ENCODE measurements at places on chromosomes 5 and 9.

DNA sequence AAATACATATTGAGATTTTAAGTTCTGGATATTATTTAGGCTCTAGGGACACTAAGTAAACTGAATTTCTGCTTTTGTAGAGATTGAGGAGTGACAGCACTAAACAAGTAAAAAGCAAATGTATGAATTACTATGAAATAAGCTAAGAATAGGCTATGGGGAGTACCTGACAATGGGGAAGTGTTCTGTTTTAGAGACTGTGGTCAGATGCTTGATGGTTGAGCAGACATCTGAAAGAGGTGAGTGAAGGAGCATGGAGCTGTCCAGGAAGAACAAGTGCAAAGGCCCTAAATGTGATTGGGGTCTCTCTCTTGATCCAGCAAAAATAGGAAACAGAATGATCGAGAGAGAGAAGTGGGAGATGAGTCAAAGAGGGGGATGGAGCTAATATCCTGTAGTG lies 111.7 kb downstream of the JAKMIP2 start:
- no peak for DNase-seq

GRCh38 chr5:94745786-94746730 lies 127.6 kb downstream of the SLF1 start:
- DNase-seq: no peak

DNA sequence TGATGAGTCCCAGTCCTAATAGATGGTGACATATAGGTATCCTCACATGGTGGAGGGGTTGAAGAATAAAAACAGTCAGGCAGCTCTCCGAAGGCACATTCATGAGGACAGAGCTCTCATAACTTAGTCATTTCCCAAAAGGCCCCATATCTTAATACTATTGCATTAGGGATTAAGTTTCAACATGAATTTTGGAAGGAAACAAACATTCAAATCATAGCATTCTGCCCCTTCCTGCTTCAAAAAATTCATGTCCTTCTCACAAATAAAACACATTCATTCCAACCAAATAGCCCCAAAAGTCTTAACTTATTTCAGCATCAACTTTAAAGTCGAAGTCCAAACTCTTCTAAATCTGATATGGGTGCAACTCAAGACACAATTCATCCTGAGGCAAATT lies 277.2 kb upstream of the NR4A3 start:
- DNase-seq: no peak

DNA sequence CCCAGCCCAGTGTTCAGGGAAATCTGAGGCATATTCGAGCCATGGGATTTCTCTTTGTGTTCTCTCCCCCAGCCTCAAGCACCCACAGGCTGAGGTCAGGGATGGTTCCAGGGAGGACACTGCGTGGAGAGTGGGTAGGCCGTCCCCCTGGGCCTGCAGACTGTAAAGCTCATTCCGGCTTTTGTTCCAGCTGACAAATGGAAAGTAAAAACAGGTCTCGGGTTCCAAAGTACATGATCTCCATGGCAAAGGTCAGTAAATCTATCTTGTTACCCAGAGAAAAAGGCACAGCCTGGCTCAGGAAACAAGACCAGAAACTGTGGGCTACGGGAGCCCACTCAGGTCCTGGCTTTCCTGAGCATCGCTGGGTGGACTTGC lies 116.2 kb downstream of the ROR2 start:
- no peak for DNase-seq

DNA sequence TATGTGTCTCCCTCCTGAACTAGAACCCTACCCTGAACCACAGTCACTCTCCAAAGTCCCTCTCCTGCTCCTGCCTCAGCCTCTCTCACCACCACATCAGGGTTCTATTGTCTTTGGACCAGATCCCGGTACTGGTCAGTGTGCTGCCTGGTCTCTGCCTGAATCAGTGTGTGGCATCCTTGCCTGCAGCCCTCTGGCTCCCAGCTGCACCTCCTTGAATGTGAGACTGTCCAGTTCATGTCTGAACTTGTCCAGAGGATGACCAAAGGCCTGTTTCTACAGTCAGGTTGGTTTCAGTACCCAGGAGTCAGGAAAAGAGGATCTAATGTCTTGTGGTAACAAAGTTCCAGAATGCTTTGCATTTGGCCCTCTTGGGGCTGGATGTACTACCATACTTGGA lies 76.8 kb upstream of the RANBP3L start:
- DNase-seq: no peak

- no peak for DNase-seq
Measured at GRCh38 chr5:34578962-34579361, 77.2 kb upstream of the RAI14 start.

DNA sequence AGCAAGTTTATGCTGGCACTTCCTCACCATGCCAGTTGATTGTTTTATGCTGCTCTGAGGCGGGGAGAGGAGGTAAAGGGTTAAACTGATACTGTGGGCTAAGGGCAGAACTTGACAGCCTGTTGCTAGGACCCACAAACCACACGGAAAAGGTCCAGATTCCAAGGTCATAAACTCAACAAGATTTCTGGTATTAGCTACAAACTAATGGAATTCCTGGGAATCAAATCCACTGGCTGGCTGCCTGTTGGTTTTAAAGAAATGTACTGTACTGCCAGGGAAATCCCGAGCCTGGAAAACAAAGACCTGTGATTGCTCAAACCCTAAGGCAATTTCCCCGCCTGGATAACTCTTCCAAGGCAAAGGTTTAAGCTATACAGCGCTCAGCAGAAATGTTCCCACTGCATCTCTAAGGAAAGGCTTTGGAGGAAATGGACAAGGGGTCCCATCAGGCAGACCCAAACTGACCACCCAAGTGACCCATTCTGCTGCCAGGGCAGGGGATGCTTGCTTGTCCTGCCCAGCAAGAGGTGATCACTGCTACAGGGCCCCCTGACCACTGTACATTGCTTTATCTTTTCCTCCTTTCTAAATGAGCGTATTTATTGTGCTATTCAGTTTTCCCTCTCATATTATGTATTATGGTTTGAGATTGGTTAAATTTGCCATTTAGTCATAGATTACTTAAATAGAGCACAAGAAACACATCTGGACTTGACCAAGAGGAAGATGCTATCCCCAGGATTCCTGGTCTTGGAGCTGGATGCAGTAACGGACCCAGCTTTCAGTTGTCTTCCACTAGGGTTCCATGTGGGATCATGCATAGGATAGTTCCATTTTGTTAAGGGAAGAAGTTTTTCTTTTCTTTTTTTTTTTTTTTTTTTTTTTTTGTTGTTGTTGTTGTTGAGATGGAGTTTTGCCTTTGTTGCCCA lies 124.3 kb downstream of the SUSD1 start:
- DNase-seq: peak; percentile 97

- DNase-seq: no peak
Measured at GRCh38 chr5:37847978-37848425, 8.2 kb upstream of the GDNF start.

GRCh38 chr5:174692982-174693422 lies 31.4 kb upstream of the MSX2 start:
- no peak for DNase-seq

DNA sequence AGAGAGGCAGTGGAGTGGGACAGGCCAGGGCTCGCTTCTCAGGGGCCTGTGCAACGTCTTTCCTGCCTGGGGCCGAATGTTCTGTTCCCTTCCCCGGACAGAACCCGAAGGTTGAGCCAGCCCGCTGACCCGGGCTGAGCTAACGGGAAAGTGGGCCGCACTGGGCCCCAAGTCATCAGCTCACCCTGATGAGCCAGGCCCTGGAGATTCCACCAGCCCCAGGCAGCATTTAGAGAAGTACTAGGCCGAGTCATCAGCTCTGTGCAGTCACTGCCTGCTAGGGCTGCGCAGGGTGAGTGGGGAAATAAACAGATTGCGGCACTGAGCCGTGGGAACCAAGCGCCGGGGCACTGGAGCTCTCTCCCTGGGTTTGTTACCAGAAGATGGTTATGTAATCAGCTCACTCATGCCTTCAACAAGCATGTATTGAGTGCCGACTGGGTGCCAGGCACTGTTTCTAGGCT lies 29.1 kb upstream of the DUSP1 start:
- peak; percentile 91 for DNase-seq

DNA sequence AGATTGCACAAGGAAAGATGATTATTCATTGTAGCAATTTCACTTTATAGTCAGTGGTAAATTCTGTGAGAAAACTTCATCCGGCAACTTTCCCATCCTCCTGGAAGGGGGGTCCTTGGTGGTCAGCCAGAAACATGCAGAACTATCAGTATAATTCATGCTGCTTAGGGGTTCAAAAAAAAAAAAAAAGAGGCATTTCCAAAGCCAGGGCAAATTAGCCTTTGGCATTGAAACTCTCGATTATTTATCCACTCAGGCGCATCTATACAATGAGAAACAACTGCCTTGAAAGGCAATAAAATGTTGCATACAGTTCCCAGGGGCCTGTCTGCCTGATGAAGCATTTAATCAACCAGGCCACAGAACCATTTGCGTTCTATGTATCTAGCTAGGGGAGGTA lies 263.3 kb downstream of the TMEM167A start:
- DNase-seq: no peak

- no peak for DNase-seq
Measured at GRCh38 chr9:16058131-16058549, 505.3 kb downstream of the CCDC171 start.

DNA sequence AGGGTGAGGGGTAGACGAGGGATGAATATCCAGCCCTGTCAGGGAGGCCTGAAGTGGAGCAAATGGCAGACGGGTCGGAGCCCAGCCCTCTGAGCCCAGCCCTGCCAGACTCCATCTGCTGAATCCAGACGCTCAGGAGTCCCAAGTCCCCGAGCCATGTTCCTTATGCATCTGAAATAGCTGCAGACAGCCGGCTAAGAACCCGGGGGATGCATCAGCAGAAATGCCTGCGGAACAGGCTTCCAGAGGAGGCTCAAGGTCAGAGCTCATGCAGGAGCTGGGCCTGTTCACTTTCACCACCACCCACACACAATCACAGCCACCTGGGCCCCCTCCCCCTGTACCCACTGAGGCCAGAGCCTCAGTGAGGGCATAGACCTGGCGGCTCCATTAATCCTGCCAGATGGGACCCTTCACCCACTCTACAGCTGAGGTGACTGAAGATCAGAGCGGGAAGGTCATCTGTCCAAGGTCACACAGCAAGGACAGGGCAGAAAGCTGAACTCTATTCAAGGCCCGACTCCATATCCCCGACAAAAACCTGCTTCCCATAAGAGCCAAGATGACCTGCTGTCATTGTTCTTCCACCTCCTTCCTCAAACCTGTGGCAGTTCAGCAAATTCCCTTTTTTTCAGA lies 24.4 kb upstream of the AKNA start:
- DNase-seq: no peak

- DNase-seq: no peak
Measured at GRCh38 chr9:72947984-72948465, 4.8 kb downstream of the ALDH1A1 start.

- no peak for DNase-seq
Measured at GRCh38 chr5:123176224-123176937, 87.3 kb downstream of the PRDM6 start.

- no peak for DNase-seq
Measured at GRCh38 chr5:14268738-14269137, 125.6 kb downstream of the TRIO start.

DNA sequence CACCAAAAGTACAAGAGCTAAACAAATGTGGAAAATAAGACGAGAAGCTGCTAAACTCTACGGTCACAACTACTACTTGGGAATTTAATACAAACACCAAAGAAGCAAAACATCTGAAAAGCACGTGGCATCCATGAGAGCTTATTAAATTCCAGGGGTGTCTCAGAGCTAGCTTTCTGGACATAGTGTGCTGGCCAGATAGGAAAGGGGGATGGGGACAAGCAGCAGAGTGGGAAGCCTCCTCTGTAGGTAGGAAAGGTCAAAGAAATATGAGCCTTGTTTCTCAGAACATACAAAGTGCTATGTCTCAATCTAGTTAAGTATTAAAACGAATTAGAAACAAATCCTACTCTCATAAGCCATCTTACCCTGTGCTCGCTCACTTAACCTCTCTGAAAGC lies 51.3 kb upstream of the GOLPH3 start:
- peak; percentile 43 for DNase-seq

DNA sequence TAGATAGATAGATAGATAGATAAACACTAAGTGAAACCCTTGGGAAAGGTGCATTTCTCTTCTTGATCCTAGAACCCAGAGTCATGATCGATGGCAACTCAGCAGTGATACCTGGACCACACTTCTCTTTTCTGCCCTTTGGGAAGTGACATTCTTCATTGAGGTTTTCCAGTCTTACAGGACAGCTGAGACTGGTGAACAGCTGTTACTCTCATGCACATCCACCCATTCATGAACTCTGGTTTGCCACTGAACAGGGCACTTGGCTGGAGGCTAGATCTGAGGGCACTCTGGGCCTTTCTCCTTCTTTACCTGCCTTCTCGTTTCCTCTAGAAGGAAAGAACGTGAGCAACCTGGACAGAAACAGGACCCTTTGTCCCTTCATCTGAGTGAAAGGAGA lies 164.5 kb downstream of the DRD1 start:
- DNase-seq: no peak

DNA sequence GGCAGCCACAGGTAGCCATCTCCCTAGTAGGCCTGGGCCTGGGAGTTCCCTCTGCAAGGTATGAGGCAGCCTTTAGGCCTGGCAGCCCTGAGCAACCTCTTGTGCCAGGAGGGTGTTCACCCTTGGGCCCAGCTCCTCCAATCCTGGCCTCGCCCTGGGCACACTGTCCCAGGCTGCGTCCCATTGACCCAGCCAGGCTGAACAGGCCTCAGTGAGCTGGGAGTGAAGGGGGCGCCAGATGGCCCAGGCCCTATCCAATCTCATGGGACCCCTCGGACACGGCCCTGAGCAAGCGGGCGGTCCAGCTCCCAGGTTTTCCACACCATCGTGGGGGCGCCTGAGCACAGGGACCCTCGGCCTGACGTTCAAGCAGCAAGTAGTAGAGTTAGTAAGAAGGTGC lies 14.5 kb downstream of the SH3GLB2 start:
- DNase-seq: no peak

DNA sequence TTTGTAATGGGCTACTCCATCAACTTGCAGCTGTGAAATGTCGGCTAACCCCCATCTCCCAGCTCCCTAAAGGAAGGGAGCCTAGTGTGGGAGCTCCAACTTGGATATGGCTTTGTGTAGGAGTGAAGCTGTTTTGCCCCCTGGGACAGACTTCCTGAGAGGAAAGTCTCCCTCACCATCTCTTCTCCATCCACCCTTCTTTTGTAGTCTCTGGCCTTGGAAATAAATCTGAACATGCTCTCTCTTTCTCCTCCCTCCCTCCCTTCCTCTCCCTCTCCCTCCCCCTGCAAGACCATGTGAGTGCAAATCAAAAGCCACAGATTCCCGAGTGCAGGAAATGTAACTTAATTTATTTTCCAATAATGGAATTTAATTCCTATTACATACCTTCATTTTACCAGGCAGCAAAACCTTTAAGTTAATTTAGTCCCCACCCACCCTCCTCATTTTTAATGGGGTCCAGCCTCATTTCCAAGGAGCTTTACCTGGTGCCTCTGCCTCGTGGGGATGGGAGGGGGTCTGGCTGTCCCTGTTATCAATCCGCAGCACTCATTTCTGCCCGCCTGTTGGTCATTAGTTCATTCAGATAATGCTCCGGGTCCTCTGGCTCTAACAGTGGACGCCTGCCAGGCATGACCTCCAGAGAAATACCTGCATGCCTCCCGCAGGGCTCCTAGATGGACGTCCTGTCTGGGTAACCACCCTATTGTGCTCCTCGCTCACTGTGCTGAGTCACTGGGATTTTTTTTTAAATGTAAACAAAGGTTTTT lies 122.9 kb upstream of the TAF11L2 start:
- DNase-seq: no peak

Measured in GM04503 (cell line).